AG10803 (cell line): ENCODE measurements at places on chromosomes 1 and 21.

- peak; percentile 29 for DNase-seq
Measured at GRCh38 chr1:179709841-179710329, 33.2 kb upstream of the FAM163A start.

- no peak for DNase-seq
Measured at GRCh38 chr1:14590411-14591180, 7.9 kb upstream of the KAZN start.

DNA sequence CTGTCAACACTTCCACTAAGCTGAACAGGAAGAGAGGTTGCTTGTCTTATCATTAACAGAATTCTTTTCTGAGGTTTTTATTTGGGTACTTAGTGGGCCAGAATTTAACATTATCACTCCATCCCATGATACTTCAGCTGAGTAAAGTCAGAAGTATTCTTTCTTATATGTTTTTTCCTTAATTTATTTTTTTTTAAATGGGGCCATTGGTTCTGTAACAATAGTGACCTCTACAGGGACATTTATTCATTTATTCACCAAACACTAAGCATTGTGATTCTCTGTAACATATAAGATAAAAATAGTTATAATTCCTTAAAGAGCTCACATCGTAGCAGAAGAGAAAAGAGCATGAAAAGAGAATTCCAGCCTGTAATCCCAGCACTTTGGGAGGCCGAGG lies 9.8 kb downstream of the GREM2 start:
- DNase-seq, result no peak

- peak; percentile 3 for DNase-seq
Measured at GRCh38 chr1:167573035-167573434, 19.5 kb upstream of the CREG1 start.

GRCh38 chr1:85603086-85603880 lies 22.7 kb downstream of the CCN1 start:
- no peak for DNase-seq

DNA sequence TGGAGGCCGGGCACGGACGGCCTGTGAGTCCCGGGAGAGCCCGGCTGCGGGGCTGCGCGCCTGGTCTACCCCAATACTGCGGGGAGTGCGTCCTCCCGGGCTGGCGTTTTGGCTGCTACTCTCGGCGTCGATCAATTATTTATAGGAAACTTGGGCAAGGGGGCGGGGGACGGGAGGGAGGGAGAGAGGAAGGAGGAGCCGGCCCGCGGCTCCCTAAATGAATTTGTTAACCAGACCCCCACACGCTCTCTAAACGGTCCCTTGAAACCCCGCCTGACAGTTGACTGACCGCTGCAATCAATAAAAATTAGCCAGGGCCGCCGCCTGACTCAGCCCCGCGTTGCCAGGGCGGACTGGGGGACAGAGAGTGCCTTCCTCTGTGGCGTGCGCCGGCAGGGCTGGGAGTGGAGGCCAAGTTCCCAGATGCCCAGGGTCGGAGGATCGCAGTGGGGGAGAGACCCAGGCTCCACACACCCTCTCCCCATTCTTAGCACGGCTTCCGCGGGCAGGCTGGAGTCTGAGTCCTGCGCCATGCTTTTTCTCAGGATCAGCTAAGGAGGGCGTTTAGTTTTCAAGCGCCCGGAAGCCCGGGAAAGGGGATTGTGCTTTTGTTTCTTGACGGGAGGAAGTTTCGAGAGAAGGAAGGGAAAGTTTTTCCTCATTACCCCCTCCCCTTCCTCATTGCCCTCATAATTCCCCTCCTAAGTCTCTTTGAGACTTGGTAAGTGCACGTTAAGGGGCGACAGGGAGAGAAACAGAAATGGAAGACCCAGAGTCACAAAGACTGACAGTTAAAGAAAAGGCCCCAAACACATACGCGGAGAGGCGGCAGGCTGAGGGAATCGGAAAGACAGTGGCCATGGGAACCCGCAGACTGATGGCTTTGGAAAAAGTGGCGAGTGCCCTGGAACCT lies 6.2 kb downstream of the PAX7 start:
- no peak for DNase-seq

DNA sequence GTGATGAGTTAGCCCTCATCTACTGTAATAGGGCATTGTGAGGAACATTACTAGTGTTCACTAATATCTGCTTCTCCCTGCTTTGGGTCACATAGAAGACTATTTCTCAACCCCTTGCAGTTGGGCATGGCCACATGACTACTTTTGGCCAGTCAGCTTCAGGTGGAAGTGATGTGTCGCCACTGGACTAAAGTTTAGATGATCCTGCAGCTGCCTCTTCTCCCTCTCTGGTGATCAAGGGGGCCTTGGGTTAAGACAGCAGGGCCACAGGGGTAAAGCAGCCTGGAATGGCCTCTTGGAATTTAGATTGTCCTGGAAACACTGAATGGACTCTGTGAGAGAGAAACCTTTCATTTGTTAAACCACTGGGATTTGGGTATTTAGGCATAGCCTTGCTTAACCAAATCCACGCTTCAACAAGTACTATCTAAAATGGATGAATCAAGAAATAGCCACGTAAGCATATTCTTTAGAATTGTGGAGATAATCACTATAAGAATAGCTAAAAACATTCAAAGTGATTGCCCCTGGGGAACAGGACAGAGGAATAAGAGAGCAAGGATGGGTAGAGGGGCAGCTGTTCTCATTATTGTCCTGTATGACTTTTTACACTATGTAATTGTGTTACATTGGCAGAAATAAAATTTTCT lies 41.2 kb downstream of the OPRD1 start:
- no peak for DNase-seq

- no peak for DNase-seq
Measured at GRCh38 chr1:10597492-10598388, 123.0 kb downstream of the PEX14 start.

DNA sequence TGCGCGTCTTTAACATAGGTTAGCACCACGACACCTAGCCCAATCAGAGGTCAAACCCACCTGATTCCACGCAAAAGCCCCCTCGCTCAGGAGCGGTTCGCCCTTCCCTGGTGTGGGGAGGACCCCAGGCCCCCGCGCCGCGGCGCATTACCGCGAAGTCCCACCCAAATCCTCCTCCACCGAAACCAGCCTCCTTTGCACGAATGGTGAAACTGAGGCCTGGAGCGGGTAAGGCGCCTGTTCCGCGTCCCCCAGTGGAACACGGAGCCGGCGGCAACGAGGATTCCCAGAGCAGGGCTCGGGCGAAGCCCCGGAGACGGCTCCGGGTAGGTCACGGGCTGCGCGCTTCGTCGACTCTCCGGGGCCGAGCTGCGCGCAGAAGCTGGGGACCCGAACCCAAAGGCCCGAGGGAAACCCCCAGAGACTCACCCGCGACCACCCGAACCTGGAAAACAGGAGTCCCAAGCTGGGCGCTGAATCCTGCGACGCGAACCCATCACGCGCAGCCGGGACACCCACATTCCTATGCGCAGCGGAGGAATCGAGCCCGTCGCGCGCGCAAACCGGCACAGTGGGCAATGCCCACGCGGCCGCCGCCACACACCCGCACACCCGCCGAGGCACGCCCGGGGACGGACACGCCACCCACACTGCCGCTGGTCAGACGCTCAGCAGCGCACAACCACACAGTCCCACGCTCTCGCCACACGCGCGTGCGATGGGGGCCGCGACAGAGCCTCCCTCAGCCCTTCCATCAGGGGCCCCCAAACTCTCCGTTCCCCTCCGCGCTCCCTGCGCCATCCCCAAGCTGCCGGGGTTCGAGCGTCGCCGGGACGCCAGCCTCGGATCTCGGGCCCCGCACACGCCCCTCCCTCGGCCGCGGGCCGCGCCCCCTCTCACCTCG lies 507 bp downstream of the GLIS1 start:
- DNase-seq, result no peak

- no peak for DNase-seq
Measured at GRCh38 chr1:226586650-226587422, 38.3 kb downstream of the STUM start.

DNA sequence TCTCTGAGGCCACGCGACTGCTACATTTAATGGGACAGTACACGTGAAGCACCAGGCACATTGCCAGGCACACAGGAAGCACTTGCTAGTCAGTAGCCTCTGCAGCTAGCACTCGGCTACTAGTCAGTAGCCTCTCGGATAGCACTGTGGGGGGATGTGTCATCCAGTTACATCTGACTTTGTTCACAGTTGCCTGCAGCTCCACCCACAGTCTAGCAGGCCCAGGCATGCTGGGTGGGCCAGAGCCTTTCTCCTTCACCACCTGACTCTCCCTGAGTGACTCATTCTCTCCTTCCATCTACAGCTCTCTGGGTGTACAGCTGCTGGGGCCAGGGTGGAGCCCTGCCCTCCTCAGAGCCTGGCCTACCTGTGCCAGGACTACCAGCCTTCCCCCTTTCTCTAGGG lies 51.5 kb downstream of the PTPRF start:
- peak; percentile 89 for DNase-seq

- DNase-seq, result no peak
Measured at GRCh38 chr1:210330279-210330866, 1.7 kb downstream of the HHAT start.

- no peak for DNase-seq
Measured at GRCh38 chr1:40915581-40915980, 53.4 kb upstream of the CITED4 start.

GRCh38 chr1:82445132-82445531 lies 644.4 kb downstream of the ADGRL2 start:
- DNase-seq, result no peak

- no peak for DNase-seq
Measured at GRCh38 chr1:79255421-79255820, 248.9 kb upstream of the ADGRL4 start.

- DNase-seq, result peak; percentile 91
Measured at GRCh38 chr1:218371927-218372672, 27.0 kb downstream of the TGFB2 start.

DNA sequence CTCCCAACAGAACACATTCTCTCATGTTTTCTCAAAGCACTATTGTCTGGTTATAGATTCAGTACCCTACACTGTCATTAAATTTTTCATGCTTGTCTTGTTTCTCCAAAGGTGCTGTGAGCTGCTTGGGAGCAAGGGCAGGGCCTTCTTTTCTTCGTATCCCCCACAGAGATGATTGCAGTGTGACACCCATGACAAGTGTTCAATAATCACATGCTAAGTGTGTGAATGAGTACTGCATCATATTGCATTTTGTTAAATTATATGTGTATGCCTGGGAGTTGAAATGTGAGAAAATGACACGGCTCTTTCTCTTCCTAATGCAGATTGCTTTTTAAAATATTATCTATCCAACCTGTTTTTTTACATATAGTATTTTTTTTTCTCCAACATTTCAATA lies 57.3 kb upstream of the MAGI3 start:
- no peak for DNase-seq

DNA sequence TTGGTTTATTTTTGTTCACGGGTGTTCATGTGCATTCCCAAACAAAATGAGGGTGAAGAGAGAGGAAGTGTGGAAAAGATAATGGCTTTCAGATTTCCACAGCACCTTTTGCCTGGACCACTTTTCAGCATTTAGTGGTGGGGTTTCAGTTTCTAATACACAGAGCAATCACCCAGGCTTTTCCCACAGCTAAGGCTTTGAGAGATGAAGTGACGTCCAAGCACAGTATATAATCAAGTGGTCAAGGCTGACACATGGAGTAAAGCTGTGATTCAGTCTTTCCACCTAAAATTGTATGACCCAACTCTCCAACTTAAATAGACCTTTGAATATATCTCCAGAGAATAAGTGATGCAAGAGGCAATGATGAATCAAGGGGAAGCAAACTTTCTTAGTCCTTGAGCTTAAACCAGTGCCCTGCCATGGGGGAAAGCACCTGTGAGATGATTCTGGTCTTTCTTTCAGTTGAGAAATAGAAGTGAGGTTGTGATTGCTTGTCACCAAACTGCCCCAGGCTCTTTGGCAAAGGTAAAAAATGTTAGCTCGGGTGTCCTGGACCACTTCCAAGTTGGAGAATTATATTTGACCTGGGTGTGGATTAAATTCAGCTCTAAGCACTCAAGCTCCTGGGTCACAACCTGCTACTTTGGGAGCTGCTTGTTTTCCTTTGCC lies 2.4 kb upstream of the PIK3R3 start:
- DNase-seq, result peak; percentile 56

GRCh38 chr1:185444676-185445075 lies 127.6 kb upstream of the IVNS1ABP start:
- no peak for DNase-seq

DNA sequence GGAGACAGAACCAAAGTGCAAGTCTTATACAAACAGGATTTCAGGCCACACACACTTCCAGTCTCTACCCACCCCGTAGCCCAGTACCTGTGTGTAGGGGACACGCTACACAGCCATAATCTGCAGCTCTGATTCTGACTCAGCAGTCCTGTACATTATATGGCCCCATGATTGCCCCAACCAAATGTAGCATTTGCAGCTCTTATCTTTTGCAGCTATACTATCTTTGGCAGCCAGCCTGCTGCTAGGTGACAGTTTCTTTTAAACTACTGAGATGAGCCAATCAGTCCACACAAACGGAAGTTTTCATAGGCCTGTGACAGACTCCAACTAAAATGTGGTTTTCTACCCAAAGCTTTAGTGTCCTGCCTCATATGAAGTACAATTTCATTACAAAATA lies 259.6 kb upstream of the ST6GALNAC5 start:
- no peak for DNase-seq

GRCh38 chr1:2299131-2299627 lies 71.1 kb downstream of the SKI start:
- no peak for DNase-seq

DNA sequence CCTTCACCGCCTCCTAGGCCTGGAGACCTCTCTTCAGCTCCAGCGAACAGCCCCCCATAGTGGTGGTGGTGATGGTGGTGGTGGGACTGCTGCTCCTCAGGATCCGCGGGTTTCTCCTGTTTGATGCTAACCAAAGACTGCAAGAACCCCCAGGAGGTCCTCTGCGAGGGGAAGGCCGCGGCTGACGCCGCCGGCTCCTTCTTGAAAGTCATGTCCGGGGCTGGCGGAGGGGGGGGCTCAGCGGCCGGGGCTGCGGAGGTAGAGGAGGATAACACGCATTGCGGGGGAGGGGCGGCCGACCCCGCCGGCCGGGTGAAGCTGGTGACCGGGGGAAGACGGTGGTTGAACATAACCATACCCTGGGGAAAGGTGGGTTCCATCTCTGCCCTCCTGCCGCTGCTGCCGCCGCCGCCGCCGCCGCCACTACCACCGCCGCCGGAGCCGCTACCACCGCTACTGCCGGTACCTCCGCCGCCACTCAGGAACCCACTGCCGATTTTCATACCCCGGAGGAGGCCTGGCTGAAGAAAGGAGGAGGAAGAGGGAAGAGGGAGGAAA lies 554 bp downstream of the ZNF281 start:
- DNase-seq, result peak; percentile 29

GRCh38 chr1:181451661-181452230 lies 31.6 kb upstream of the CACNA1E start:
- DNase-seq, result no peak
